ENCODE measurements at places on chromosomes 16 and 17. TPM values are rescaled to one million over a fixed set of nuclear protein-coding genes. Genes with fewer than 3 reads are reported as not detected.

Gene CLEC19A
- not detected for total RNA-seq

- DNase-seq: no peak
- no peak overlapping the region for H3K4me3 ChIP-seq
- no peak overlapping the region for H3K27ac ChIP-seq
- H3K36me3 ChIP-seq: no peaks in the 10 kb centered on the region
Observed at GRCh38 chr16:62829084-62829483, 792.8 kb upstream of the CDH8 start.

DNA sequence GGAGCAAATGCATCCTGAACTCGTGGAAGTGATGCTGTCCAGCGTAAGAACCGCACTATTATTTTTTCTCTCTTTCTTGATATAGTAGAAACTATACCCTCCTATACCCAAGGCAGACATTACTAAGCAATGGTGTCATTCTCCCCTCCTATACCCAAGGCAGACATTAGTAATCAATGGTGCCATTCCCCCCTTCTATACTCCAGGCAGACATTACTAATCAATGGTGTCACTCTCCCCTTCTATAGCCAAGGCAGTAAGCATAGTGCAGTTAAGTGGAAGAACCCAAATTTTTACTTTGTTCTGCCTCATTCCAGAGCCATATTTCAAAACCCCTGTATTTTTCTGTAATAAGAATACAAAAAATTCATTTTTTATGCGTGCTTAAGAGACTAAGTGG is 506.2 kb upstream of the EEF2KMT start:
- H3K4me1 ChIP-seq: no peaks in the 10 kb centered on the region
- no peaks in the 10 kb centered on the region for H3K36me3 ChIP-seq

Gene RPL27
- 1,576 TPM for total RNA-seq

DNA sequence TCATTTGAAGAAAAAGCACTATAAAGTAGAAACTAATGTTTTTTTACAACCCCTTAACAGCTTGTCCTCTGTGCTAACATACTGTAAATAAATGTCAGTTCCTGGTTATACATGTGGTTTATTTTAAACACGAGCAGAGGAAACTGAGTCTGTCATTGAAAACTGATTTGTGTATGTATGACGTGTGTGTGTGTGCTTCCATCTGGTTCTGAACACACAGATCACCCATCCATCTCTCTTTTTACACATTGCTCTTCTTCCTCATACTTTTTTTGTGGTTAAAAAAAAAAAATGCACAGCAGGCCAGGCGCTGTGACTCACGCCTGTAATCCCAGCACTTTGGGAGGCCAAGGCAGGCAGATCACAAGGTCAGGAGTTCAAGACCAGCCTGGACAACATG is 49.5 kb downstream of the ZNF423 start:
- no peaks in the 10 kb centered on the region for H3K36me3 ChIP-seq
- DNase-seq: no peak
- peaks cover 4% of the 10 kb centered on the region for H3K4me1 ChIP-seq
- no peak overlapping the region for H3K4me3 ChIP-seq
- H3K27ac ChIP-seq: no peak overlapping the region

Gene TMEM186
- total RNA-seq: 1.9 TPM

Gene RNF222
- total RNA-seq: not detected

GRCh38 chr17:78130437-78131101 is at the start of gene TMC8:
TSS of gene TMC8 (plus strand) at chr17:78130771. CDS start at chr17:78131589, 818 bp downstream.
- no peaks in the 10 kb centered on the region for H3K36me3 ChIP-seq
- peaks cover 64% of the 10 kb centered on the region for H3K27me3 ChIP-seq
- DNase-seq: no peak
- H3K4me3 ChIP-seq: no peak within 1 kb of the TSS
- peak within 1 kb of the TSS; percentile 76 for H3K27ac ChIP-seq
- H3K4me1 ChIP-seq: no peaks in the 10 kb centered on the region

DNA sequence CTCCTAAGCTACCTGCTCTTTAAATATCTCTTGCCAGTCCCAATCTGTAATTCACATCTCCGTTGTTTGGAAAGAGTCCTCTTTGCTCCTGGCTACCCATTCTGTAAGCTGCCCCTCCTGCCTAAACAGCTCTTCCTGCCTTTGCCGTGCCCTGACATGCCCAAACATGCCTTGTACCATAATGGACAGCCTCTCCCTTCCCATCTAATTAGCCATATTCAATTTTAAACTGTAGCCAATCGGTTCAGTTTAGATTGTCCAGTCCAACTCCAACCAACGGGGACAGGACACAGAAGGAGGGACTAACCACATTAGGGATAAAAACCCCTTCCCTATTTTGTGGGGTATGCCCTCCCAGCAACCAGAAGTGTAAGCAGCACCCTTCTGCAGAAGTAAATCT is 30.6 kb upstream of the CLEC3A start:
- DNase-seq: no peak
- no peaks in the 10 kb centered on the region for H3K27me3 ChIP-seq
- H3K36me3 ChIP-seq: no peaks in the 10 kb centered on the region
- no peak overlapping the region for H3K27ac ChIP-seq
- no peaks in the 10 kb centered on the region for H3K4me1 ChIP-seq

- H3K27ac ChIP-seq: no peak overlapping the region
- H3K4me1 ChIP-seq: no peaks in the 10 kb centered on the region
- DNase-seq: no peak
- no peaks in the 10 kb centered on the region for H3K36me3 ChIP-seq
- H3K4me3 ChIP-seq: no peak overlapping the region
Observed at GRCh38 chr17:63519972-63520882, 2.9 kb upstream of the KCNH6 start.

DNA sequence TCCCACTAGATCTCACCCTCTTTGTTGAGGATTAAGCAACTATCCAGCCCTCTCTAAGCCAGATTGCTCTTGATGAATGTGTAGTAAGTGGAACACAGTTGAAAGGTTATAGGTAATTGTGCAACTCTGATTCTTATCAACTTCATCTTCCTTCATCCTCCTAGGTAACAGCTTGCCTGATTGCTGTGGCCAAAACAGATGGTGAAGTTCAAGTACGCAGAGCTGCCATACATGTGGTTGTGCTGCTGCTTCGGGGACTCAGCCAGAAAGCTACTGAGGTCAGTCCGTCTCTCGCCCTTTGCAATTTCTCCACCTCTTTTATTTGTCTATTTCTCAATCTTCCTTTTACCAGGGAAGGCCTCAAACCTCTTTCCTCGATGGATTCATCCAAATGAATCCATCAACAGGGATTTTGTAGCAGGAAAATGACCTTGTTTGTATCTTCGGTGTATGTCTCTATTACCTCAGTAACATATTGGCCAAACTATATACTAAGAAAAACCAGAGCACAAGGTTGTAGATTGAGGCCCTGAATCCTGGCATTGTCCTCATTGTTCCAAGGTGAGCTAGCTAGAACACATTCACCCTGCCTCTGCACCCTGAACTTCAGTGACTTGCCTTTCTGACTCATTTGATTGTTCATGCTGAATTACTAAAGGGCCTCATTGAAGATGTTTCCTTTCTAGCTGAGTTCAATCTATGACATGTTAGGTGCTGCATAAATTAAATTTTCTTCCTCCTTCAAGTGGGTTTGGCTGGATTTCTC is 65.1 kb upstream of the HAS3 start:
- H3K36me3 ChIP-seq: peaks cover 11% of the 10 kb centered on the region
- DNase-seq: peak; percentile 13
- H3K4me1 ChIP-seq: no peaks in the 10 kb centered on the region
- H3K27ac ChIP-seq: no peak overlapping the region
- H3K4me3 ChIP-seq: no peak overlapping the region
- no peaks in the 10 kb centered on the region for H3K27me3 ChIP-seq

DNA sequence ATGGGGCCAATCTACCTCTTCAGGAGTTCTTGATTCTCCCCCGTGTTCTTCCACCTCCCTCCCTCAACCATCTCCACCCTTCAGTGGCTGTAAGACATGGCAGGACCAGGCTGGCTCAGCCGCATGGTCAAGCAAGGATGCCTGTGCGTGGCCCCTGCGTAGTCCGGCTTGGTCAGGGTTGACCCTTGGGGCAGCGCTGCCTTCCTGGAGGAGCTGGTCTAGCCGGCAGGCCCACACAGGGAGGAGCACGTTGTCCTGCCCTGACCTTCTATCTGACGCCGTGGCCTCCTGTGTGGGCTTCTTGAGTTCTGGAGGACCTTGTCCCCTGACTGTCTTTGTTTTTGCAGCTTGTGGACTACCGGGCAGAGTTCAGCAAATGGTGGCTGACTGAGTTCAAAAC is 169.8 kb downstream of the DNAH9 start:
- no peak overlapping the region for H3K27ac ChIP-seq
- H3K36me3 ChIP-seq: no peaks in the 10 kb centered on the region
- no peak for DNase-seq
- no peak overlapping the region for H3K4me3 ChIP-seq
- H3K27me3 ChIP-seq: no peaks in the 10 kb centered on the region
- H3K4me1 ChIP-seq: no peaks in the 10 kb centered on the region

Gene CRHR1
- total RNA-seq: not detected

DNA sequence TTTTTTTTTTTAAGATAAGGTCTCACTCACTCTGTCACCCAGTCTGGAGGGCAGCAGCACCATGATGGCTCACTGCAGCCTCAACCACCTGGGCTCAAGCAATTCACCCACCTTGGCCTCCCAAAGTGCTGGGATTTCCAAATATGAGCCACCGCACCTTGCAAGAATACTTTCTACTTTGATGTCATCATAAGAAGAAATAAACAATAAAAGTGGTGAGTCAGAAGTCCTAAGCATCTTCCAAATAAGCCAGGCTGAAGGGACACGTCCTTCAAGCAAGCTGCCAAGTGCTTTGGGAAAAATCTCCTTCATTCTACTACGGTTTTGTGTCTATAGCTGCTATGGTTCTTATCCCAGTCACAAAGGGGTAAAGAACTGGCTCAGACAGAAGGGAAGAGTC is 20.3 kb downstream of the HASPIN start:
- no peak overlapping the region for H3K4me3 ChIP-seq
- H3K27me3 ChIP-seq: no peaks in the 10 kb centered on the region
- no peak for DNase-seq

Gene WFDC1
- total RNA-seq: 15.3 TPM

Gene ITGAL
- total RNA-seq: 1.1 TPM

DNA sequence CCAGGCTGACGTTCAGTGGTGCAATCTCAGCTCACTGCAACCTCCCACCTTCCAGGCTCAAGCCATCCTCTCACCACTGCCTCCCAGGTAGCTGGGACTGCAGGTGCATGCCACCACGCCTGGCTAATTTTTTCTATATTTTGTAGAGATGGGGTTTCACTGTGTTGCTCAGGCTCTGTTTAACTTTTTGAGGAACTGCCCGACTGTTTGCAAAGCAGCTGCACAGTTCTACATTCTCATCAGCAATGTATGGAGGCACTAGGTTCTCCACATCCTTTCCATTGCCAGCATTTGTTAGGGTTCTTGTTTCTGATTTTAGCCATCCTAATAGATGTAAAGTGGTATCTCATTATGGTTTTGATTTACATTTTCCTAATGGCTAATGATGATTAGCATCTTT is 9.4 kb downstream of the TNRC6A start:
- peaks cover 1% of the 10 kb centered on the region for H3K36me3 ChIP-seq
- H3K27ac ChIP-seq: peak overlapping the region; percentile 94
- H3K27me3 ChIP-seq: no peaks in the 10 kb centered on the region

DNA sequence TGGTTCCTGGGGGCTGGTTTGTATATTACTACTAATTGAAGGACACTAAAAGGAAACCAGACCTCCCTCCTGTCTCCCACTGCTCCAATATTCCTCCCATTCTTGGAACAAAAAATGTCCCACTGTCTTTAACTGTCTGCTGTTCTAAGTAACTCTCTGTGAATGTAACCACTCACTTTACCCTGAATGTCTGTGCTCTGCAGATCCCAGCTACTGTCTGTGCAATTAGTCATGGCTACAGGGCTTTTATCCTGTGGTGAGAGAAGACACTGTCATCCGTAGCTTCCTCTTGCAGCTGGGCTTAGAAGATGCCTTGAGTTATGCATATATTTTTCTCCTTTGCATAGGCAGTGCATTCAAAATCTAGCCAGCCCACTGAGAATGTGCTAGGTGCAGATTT is 853.8 kb downstream of the CDH8 start:
- no peaks in the 10 kb centered on the region for H3K4me1 ChIP-seq
- no peak for DNase-seq
- no peaks in the 10 kb centered on the region for H3K27me3 ChIP-seq
- no peaks in the 10 kb centered on the region for H3K36me3 ChIP-seq

GRCh38 chr17:72778169-72779151 is 314.0 kb downstream of the SLC39A11 start:
- no peaks in the 10 kb centered on the region for H3K4me1 ChIP-seq
- H3K4me3 ChIP-seq: no peak overlapping the region
- H3K27me3 ChIP-seq: no peaks in the 10 kb centered on the region
- no peak overlapping the region for H3K27ac ChIP-seq

- H3K36me3 ChIP-seq: no peaks in the 10 kb centered on the region
- no peaks in the 10 kb centered on the region for H3K4me1 ChIP-seq
- no peak overlapping the region for H3K27ac ChIP-seq
- no peak overlapping the region for H3K4me3 ChIP-seq
Observed at GRCh38 chr16:66273644-66274334, 92.7 kb upstream of the CDH5 start.

- peak overlapping the region; percentile 35 for H3K4me3 ChIP-seq
- peaks cover 98% of the 10 kb centered on the region for H3K27me3 ChIP-seq
- H3K36me3 ChIP-seq: no peaks in the 10 kb centered on the region
- peaks cover 38% of the 10 kb centered on the region for H3K4me1 ChIP-seq
- H3K27ac ChIP-seq: no peak overlapping the region
Observed at GRCh38 chr17:49996495-49997300, 1.7 kb upstream of the DLX3 start.

Gene CD300LB
- not detected for total RNA-seq

Gene SDR42E1
- total RNA-seq: 1.8 TPM

DNA sequence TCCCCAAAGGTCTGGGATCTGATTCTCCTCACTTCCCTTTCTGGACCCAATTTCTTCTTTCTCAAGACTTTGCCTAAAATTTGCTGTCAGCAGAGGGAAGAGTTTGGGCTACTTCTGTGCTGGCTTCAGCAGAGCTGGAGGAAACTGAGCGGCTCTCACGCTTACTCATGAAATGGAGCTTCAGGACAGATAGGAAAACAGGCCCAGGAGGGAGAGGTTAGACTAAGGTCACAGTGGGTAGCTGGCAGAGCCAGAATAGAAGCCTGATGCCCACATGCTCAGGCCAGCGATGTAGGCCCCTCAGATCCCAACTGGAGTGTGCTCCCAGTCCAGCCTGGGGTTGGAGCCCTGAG is 593 bp downstream of the SLC38A7 start:
- no peaks in the 10 kb centered on the region for H3K4me1 ChIP-seq
- H3K4me3 ChIP-seq: peak overlapping the region; percentile 75
- H3K36me3 ChIP-seq: peaks cover 21% of the 10 kb centered on the region

DNA sequence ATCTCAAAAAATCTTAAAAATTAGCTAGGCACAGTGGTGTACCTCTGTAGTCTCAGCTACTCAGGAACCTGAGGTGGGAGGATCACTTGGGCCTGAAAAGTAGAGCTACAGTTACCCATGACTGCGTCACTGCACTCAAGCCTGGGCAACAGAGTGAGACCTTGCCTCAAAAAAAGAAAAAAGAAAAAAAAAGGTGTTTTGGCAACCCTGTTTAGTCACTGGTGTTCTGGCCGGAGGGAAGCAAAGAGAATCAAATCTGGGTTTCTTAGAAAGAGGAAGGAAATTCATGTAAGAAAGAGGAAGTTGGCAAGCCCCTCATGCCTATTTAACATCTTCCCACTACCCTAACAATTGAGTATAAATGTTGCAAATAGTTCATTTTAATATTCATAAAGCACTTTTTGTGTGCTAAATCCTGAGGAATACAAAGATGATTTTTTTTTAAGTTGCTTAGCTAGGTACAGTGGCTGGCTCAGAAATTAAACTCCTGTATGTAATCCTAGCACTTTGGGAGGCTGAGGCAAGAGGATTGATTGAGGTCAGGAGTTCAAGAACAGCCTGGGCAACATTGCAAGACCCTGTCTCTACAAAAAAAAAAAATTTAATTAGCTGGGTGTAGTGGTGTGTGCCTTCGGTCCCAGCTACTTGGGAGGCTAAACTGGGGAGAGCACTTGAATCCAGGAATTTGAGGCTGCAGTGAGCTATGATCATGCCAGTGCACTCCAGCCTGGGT is 6.5 kb upstream of the USP32 start:
- DNase-seq: no peak
- no peak overlapping the region for H3K4me3 ChIP-seq
- no peaks in the 10 kb centered on the region for H3K36me3 ChIP-seq
- H3K27ac ChIP-seq: peak overlapping the region; percentile 37

Gene BAHCC1
- 3.8 TPM for total RNA-seq
